Central memory CD8-positive, alpha-beta T cell (primary cell): ENCODE measurements at places on chromosomes 3 and 15.

DNA sequence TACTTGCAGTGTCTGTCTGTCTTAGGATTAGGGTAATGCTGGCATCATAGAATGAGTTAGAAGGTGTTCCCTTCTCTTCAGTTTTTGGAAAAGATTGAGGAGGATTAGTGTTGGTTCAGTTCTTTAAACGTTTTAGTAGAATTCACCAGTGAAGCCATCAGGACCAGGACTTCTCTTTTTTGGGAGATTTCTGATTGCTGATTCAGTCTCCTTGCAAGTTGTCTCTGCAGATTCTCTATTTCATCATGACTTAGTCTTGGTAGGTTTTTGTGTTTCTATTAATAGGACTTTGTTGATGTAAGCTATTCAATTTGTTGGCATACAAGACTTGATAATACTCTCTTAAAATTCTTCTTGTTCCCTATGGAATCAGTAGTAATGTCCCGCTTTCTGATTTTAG, 48.9 kb downstream of the STT3B start:
- no peak for DNase-seq

DNA sequence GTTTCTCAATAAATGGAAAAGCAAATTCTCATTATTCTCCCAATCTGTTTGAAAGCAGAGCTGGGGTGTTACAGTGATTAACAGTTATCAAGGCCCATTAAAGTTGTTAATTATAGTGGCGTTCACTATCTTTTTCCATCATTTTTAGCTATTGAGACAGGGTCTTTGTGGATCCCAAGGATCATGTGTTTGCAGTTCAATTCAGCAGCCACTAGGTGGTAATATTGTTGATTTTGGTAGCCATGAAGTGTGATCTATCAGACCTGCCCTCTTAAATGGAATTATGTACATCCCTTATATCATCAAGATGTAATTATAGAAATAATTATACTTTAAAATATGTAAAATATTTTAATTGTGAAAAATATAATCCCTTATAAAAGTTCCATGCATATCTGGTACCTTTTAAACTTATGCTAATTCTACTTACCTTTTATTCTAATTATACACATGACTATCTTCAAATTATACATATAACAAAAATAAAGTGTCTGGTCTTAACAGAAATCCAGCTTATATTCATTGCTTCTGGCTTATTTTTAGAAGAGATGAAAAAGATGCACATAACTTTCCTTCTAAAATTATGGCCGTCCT, 126.4 kb downstream of the GREM1 start:
- no peak for DNase-seq

DNA sequence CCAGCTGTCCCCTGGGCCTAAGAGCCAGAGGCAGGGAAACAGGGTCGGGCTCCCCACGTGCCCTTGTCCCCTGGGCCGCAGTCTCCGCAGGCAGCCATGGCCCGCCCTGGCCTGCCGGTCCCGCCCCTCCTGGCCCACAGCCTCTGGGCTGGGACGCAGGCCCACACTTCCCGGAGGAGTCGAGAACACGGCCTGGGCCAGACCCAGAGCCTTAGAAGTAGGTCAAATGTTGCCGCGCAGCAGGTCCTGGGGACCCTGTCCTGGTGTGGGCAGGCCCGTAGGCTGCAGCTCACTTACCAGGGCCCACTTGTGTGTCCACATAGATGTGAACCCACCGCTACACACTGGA, 4.3 kb upstream of the MYL3 start:
- no peak for DNase-seq

DNA sequence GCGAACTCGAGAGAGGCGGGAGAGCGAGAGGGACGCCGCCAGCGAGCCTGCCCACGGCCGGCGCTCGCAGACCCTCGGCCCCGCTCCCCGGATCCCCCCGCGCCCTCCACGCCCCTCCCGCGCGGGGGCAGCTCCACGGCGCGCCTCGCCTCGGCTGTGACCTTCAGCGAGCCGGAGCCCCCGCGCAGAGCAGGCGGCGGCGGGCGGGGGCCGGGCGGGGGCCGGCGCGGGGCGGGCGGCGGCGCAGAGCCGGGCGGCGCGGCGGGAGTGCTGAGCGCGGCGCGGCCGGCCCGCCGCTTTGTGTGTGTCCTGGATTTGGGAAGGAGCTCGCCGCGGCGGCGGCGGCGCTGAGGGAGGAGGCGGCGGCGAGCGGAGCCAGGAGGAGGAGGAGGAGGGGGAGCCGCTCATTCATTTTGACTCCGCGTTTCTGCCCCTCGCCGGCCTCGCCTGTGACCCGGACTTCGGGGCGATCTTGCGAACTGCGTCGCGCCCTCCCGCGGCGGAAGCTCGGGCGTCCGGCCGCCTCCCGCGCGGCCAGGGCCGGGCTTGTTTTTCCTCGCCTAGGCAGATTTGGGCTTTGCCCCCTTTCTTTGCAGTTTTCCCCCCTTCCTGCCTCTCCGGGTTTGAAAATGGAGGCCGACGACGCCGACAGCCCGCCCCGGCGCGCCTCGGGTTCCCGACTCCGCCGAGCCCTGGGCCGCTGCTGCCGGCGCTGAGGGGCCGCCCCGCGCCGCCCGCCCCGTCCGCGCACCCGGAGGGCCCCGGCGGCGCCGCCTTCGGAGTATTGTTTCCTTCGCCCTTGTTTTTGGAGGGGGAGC, 524 bp downstream of the IGF1R start:
- no peak for DNase-seq

- no peak for DNase-seq
Measured at GRCh38 chr3:36695769-36696137, 68.6 kb downstream of the DCLK3 start.

DNA sequence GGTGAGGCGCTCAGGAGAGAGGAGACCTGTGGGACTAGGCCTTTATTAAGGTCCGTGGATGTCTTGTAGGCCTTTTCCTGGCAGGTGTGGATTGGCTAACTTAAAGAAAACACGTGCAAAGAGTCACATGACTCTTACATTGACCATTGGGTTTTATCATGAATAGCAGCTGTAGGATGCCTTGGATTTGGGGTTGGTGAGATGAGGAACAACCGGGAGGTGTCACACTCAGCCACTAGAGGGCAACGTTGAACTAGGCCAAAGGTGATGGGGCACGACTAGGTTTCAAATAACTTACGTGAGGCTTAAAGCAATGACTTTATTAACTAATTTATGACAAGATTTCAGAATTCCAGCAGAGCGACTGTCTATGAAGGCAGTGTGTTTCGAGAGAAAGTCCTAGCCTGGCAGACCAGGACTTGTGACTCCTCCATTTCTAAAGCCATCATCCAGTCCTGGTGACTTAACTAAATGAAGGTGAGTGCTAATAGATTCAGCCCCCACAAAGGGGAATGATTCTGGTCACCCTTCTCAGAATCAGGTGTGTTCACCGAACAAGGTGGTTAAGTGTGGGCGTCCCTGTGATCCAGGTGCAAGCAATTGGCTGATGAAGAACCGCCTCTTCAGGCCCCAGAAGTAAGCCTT, 345.6 kb downstream of the MCTP2 start:
- peak; percentile 18 for DNase-seq

- no peak for DNase-seq
Measured at GRCh38 chr15:81115054-81115939, 18.8 kb upstream of the CFAP161 start.
